NCI-H2107 (cell line): ENCODE measurements at places on chromosomes 4 and X.
A peak's percentile ranks its signal among the peaks of the same experiment; 100 is the strongest.

- DNase-seq = no peak
These were observed 79.2 kb upstream of the EFHC2 start for GRCh38 chrX:44422631-44423030.

GRCh38 chr4:13478707-13479106, 5.4 kb downstream of the RAB28 start:
- no peak for DNase-seq

GRCh38 chr4:18689308-18690115, 668.0 kb upstream of the LCORL start:
- peak; percentile 10 for DNase-seq

GRCh38 chr4:186981161-186981560, 257.5 kb upstream of the FAT1 start:
- no peak for DNase-seq

GRCh38 chr4:8262637-8263322, 6.8 kb upstream of the HTRA3 start:
- DNase-seq = no peak

- no peak for DNase-seq
These were observed 54.1 kb downstream of the PPP2R2C start for GRCh38 chr4:6418193-6418755.

DNA sequence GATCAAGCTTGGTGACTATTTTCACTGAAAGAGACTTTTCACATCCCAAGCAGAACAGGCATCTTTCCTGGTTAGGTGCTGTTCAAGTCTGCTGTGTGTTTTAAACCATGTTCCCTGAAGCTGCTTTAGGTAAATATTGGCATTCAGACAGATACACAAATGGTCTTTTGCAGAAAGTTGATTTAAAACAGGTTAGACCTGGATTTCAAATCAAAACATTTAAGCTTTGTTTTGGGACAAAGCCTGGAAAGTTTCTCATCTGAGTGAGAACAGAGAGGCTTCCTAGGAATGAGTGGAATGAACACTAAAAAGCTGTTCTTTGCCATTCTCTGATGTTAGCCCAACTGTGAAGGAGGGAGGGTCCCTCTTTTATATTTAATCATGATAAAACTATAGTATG, 10.1 kb downstream of the ANXA3 start:
- DNase-seq = no peak

GRCh38 chr4:185304944-185305690, 90.6 kb downstream of the LRP2BP start:
- peak; percentile 38 for DNase-seq

DNA sequence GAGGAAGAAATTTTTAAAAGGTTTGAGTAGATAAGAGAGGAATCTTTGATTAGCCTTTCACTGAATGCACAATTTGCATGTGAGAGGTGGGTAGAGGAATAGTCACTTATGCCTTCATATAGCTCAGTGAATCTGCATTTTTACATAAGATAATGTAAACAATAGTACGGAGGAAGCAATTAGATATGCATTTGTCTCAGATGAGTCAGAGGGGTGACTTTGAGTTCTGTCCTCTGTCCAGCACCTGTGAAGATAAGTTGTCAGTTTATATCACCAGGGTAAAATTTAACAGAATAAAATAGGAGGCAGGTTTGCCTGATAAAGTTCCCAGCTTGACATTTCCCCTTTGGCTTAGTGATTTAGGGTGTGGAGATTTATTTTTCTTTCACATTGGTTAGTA, 841.9 kb downstream of the PCDH18 start:
- no peak for DNase-seq

DNA sequence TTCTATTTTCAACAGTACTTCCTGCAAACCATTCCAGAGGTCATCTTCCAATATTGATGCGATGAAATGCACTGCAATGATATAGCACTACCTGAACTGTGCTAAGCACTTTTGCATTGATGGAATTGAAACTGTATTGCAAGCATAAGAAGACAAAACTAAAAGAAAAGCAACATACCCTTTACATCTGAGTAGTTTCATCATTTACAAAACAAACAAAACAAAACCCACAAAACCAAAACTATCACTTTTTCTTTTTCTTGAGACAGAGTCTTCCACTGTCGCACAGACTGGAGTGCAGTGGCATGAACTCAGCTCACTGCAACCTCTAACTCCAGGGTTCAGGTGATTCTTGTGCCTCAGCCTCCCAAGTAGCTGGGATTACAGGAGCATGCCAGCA, 120.1 kb upstream of the NAP1L5 start:
- DNase-seq = no peak

GRCh38 chr4:46270986-46271596, 118.8 kb downstream of the GABRA2 start:
- no peak for DNase-seq

DNA sequence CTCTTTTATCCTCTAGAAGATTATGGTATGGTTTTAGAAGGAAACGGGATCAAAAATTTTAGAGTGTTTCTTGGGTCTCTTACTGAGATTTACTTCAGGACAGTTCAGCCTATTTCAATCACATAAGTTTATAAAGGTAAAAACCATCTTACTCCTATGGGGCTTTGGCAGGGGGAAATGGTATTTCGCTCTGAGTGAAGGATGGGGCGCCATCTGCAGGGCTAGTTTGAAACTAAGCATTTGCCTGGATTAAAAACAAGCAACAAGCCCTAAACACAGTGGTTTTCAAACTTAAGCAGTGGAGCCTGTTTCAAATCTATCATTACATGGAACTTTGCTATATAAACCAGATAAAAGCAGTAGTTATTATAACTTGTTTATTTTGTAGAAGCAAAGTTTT, 361.5 kb upstream of the FMR1 start:
- DNase-seq = peak; percentile 12

DNA sequence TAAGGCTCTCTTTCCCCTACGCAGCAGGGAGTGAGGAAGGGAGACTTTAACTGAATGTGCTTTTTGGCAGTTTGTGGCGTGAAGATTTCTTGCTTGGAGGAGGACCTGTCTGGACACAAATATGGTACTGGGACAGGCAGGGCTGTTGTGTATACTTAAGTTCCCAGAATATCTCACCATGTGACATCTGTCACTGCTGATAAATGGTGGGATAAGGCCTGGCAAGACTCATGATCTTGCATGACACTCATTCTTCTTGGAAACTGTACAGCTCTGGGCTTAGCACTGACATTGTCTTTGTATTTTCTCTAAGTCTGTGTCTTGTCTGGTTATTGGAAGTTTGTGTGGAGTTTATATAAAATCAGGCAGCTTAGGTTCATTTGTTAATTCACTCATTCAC, 93.1 kb downstream of the STK32B start:
- no peak for DNase-seq

GRCh38 chr4:6272863-6273660, 3.4 kb downstream of the WFS1 start:
- DNase-seq = no peak

GRCh38 chr4:142045996-142046395, 409.6 kb downstream of the IL15 start:
- no peak for DNase-seq

DNA sequence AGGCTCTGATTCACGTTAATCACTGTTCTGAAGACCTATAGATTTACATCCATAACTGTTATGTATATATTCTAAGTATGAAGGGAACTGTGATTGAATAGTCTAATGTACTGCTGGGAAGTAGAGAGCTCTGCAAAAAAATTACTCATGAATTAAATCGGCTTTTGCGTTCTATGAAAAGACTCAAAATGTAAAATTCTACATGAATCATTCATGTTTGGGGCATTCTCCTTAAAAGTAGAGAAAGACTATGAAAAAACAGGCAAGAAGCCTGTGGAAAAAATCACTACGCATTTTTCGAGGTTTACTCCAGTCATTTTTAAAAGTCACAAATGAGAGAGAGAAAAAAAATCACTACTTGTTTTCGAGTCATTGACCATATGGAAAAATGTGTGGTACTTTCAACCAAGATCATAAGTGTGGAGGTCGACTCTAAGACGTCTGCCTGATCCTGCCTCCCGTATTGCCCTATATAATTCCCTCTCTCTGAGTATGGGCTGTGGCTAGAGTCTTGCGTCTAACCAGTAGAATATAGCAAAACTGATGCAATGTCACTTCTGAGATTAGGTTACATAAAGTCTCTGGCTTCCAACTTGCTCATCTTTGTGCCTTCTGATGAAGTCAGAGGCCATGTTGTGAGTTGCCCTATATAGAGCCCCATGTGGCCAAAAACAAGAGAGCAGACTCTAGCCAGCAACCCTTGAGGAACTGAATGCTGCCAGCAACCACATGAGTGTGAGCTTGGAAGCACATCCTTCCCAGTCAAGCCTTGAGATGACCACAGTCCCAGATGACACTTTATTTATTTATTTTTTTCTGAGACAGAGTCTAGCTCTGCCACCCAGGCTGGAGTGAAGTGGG, 32.1 kb upstream of the VEGFD start:
- DNase-seq = no peak

GRCh38 chr4:121164291-121164690, at the start of gene TNIP3:
Gene TNIP3, minus strand, starts transcription at chr4:121164321. Its CDS starts 196 bp downstream, at chr4:121164125.
- no peak for DNase-seq

GRCh38 chr4:189143263-189143952, 797.3 kb upstream of the FRG1 start:
- DNase-seq = no peak

GRCh38 chrX:130058652-130059051, 51.6 kb downstream of the ELF4 start:
- DNase-seq = no peak

GRCh38 chr4:150586162-150586810, 4.3 kb downstream of the MAB21L2 start:
- no peak for DNase-seq

- no peak for DNase-seq
These were observed 72.7 kb downstream of the GEMIN8 start for GRCh38 chrX:13956998-13957397.

DNA sequence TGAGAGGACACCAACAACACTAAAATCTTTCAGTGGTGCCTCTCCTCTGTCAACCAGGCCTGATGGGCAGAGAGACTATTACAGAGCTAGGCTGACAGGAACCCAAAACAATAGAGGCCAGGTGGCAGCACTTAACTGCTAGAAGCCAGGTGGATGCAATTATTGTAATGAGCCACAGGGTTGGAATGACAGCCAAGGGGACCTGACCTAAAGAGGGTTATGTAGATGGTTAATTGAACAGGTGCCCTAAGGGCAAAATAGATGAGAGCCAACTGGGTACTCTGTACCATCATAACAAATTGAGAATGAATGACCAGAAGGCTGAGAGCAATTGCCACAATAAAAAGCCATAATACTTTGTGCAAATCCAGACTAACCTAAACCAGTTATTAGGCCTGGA, 24.7 kb upstream of the FRAS1 start:
- peak; percentile 78 for DNase-seq

GRCh38 chr4:3703677-3704521, 62.3 kb upstream of the ADRA2C start:
- DNase-seq = no peak

DNA sequence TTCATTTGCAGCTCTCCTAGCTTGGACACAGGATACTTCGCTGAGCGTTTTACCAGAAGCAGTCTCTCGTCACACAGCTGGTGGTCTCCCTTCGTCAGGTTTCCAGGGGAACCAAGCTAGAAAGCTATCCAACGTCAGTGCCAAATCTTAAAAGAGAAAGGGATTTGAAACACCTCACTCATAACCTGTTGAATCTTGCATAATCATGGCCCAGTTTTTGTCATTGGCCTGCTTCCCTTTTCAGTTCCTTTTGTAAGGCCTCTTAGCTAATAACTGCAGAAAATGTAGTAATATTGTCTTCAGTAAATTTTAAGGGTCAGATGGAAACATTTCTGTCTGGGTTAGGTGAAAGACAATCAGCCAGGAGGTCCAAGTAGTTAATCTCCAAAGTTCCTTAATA, 22.0 kb downstream of the RAB39B start:
- DNase-seq = no peak

DNA sequence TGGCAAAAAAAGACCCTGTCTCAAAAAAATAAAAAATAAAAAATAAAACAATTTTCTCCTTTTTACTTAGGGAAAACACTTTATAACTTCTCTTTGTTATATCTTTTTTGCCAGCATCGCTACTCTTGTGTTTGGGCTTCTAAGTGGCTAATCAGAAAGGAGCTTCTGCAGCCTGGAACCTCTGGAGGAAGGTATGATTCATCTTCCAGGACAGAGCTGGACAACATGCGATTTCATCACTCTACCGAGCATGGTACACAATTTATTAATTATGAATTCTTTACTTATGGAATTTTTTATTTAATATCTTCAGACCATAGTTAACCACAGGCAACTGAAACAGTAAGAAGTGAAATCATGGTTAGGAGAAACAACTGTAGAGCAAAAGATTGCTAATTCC, 1254.3 kb upstream of the AGA start:
- no peak for DNase-seq

DNA sequence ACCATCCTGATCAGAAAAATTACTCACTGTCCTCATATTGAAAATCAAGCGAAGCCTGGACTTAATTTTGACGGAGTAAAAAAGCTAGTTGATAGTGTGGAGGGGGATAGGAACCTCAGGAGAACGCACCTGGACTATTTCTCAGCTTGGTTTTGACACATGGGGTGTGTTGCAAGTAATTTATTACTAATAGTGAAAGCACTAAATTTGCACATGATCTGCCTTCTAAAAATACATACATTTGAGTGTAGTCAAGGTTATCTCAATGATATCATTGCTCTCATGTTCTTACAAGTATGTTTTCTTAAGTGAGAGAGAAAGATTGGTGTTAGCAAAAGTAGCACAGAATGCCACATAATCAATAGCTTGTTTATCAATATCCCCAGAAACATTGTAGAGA, 29.5 kb downstream of the LRIT3 start:
- DNase-seq = no peak

GRCh38 chr4:81790477-81790876, 318.8 kb upstream of the RASGEF1B start:
- no peak for DNase-seq

GRCh38 chrX:153869473-153870287, 16.3 kb downstream of the L1CAM start:
- DNase-seq = no peak

DNA sequence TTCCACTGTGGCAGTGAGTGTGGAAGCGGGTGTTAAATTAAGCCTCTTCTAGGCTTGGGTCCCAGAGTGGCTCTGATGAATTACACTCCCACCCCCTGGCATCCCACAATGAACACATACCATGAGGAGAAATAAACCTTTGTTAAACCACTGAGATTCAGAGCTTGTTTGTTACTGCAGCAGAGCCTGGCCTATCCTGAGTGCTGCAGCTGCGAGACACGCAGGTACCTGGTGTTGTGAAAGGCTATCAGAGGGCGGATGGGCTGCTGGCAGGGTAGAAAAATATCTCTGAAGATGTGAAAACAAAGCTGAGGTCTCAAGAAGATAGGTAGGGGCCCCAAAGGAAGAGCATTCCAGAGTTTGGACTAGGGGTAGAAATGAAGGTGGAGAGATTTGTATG, 138.4 kb upstream of the STX18 start:
- DNase-seq = no peak

- DNase-seq = no peak
These were observed 55.2 kb downstream of the RTL3 start for GRCh38 chrX:78603908-78604307.

- DNase-seq = no peak
These were observed 65.8 kb upstream of the MSN start for GRCh38 chrX:65601530-65602220.

DNA sequence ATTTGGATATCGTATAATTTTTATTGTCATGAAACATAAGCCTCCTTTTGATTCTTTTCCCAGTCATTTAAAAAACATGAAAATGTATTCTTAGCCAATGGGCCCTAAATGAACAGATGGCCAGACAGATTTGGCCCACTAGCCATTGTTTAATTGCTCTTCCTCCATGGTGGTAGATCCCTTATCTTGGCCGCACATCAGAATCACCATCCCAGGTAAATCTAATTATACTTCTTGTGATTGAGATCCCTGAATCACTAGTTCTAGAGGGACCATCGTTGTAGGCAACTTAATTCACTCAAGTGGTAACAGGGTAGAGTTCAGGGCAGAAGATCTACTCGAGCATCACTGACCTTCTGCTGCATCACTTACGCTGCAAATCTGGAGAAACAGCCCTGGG, 24.1 kb upstream of the VCX3A start:
- no peak for DNase-seq
